ENCODE measurements at places on chromosomes 16 and 17.

DNA sequence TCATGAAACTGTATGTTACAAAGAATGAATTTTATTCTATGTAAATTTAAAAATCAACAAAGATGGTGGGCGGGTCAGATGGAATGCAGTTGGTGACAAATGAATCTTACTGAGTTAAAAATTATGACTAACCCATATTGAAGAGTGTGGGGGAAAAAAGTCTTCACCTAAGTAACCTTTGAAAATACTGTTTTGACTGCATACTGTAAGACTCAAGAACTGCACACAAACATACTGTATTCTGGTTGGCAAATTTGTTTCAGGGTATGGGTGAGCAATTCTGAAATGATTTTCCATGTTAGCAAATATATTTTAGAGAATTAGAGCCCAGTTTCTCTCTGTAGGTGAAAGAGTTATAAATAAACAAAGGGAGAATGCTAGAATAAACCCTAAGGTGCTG is 153.7 kb upstream of the KCNJ18 start:
- DNase-seq = no peak

GRCh38 chr17:79968116-79968515 is 67.6 kb downstream of the TBC1D16 start:
- DNase-seq = peak; percentile 10

DNA sequence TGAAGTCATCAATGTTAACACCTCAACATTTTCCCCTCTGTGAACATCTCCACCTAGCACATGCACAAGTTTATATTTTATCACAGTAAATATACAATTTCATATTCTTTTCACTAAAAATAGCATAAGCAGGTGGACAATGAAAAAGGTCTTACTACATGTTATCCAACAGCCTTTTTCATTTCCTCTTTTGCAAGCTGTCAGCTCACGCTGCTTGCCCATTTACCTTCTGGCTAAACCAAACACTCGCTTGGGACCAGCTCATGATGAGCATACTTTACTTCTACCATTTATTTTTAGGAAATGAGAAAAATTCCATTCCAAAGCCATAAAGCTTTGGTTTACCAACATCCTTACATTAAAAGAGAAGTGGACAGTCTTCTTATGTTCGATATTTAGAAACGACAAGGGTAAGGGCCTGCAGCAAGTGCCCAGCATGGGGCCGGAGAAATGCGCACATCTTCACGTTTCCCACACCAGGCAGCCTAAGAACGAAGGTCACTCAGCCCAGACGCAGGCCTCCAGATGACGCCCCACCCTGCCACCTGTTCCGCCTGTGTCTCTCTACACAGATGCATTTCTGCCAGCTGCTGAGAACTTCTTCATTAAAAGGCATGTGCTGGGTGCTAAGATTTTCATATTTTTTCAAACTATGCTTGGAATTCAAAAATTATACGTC is 13.9 kb downstream of the SNN start:
- no peak for DNase-seq

GRCh38 chr16:27378871-27379481 is 23.0 kb upstream of the IL21R start:
- DNase-seq = no peak

DNA sequence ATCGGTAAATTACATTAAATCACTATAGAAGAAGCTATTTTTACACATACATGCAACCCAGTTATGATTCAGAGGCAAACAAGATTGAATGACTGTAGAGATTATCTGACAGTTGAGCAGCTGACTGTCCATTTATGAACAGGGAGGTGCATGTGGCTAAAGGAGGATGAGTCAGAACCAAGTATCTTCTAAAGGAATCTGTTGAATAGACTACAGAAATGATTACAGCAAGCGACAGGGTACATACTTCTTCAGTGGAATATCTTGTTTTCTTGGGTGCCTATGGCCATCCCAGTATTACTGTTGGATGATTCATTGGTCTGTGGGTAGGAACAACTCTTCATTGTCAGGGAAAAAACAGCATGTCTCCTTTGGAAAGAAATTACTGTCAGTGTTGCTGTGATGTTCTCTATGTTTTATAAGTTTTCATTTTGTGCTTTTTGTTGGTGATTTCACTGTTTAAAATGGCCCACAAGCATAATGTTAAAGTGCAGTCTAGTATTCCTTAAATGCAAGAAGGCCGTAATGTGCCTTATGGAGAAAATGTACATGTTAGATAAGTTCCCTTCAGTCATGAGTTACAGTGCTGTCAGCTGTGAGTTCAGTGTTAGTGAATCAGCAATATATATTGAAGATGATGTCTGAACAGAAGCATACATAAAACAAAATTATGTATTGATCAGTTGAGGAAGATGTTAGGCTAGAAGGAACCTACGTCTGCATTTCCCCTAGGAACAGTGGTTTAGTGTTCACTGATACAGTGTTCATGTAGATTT is 27.0 kb downstream of the CBFB start:
- no peak for DNase-seq

Measured in CD8-positive, alpha-beta memory T cell (primary cell).